CD4-positive, alpha-beta memory T cell (primary cell): ENCODE measurements at places on chromosomes 4 and X. TPM values are rescaled to one million over a fixed set of nuclear protein-coding genes. Genes with fewer than 3 reads are reported as not detected.

Gene RTL3
- not detected for total RNA-seq

Gene CMC4
- total RNA-seq = 7.0 TPM

Gene TLR10
- total RNA-seq = 0.20 TPM

Gene PDCL2
- total RNA-seq = not detected

Gene DCAF4L1
- total RNA-seq = 0.42 TPM

Gene MTMR8
- total RNA-seq = 7.6 TPM

Gene RRH
- 0.30 TPM for total RNA-seq

Gene AADAT
- not detected for total RNA-seq

Gene GPR82
- total RNA-seq = not detected

Gene MMRN1
- 0.55 TPM for total RNA-seq

GRCh38 chrX:68196939-68197791 lies 236.1 kb downstream of the OPHN1 start:
- peak; percentile 42 for DNase-seq
- no peak overlapping the region for H3K4me3 ChIP-seq
- no peaks in the 10 kb centered on the region for H3K36me3 ChIP-seq
- H3K27me3 ChIP-seq = no peaks in the 10 kb centered on the region

GRCh38 chrX:38081909-38082308 lies 75.6 kb downstream of the SYTL5 start:
- H3K27ac ChIP-seq = no peak overlapping the region
- no peak overlapping the region for H3K4me3 ChIP-seq
- DNase-seq = no peak
- no peaks in the 10 kb centered on the region for H3K4me1 ChIP-seq
- H3K27me3 ChIP-seq = no peaks in the 10 kb centered on the region

DNA sequence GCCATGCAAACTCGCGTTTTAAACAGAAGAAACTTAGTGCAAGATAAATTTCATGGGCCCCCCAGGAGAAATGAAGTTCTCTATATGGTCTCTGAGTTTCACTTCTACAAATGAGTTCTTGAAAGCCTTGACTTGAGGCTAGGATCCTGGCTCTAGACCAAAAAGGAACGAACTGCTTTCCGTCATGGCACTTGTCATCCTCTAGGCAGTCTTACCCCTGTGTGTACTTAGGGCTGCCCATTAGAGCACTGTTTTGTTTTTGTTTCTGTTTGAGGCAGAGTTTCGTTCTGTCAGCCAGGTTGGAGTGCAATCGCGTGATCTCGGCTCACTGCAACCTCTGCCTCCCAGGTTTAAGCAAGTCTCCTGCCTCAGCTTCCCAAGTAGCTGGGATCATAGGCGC lies 29.0 kb downstream of the RNF4 start:
- H3K4me1 ChIP-seq = no peaks in the 10 kb centered on the region
- no peak overlapping the region for H3K27ac ChIP-seq
- no peak overlapping the region for H3K4me3 ChIP-seq
- H3K27me3 ChIP-seq = no peaks in the 10 kb centered on the region
- no peak for DNase-seq

DNA sequence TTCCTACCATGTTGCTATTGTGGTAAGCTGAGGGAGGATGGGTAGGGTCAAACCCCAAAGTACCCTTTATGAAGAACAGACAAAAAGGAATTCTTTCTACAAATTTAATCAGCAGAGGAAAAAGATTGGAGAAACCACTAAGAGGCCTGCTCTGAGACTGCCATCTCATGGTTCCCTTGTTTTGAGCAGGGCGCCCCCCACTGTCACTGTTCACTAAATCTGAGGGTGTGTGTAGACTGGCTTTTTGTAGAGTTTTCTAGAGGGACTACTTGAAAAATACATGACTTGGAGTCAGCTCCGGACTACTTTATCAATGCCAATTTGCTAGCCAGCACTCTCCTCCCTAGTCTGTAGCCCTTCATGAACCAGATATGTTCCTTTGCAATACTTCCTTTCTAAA lies 324.8 kb downstream of the FRMPD4 start:
- no peaks in the 10 kb centered on the region for H3K27me3 ChIP-seq
- DNase-seq = no peak
- no peaks in the 10 kb centered on the region for H3K36me3 ChIP-seq

- no peaks in the 10 kb centered on the region for H3K4me1 ChIP-seq
- no peak for DNase-seq
- no peak within 1 kb of the TSS for H3K4me3 ChIP-seq
Measured at GRCh38 chrX:10156199-10157031, at the start of gene CLCN4. TSS of gene CLCN4 (plus strand) at chrX:10156975. CDS start at chrX:10185033, 28,058 bp downstream.

DNA sequence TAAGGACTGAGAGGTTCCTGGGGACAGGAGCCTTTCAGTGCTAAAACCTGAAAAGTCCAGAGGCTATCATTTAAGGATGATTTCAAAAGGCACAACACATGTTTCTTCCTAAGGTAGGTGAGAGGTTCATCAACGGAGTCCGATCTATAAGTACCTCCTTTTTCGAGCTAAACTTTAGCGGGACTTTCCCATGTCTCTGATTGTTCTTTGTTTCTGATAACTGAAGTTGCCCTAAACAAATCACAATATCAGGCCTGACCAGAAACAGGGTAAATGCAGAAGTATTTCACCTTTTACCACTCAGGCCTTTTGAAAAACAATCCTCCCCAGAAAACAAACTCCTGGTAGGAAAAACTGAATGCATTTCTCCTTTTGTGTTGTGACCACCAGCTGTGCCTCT lies 17.6 kb downstream of the PIR start:
- H3K36me3 ChIP-seq = no peaks in the 10 kb centered on the region
- no peaks in the 10 kb centered on the region for H3K4me1 ChIP-seq
- no peak overlapping the region for H3K4me3 ChIP-seq
- no peaks in the 10 kb centered on the region for H3K27me3 ChIP-seq
- no peak overlapping the region for H3K27ac ChIP-seq
- DNase-seq = no peak

- no peak for DNase-seq
- peaks cover 5% of the 10 kb centered on the region for H3K4me1 ChIP-seq
- no peaks in the 10 kb centered on the region for H3K36me3 ChIP-seq
- H3K27ac ChIP-seq = no peak overlapping the region
Measured at GRCh38 chr4:52933738-52934137, 71.6 kb downstream of the RASL11B start.

GRCh38 chr4:144461906-144462305 lies 184.1 kb upstream of the HHIP start:
- no peaks in the 10 kb centered on the region for H3K36me3 ChIP-seq
- no peak overlapping the region for H3K27ac ChIP-seq
- no peaks in the 10 kb centered on the region for H3K4me1 ChIP-seq
- H3K27me3 ChIP-seq = no peaks in the 10 kb centered on the region
- DNase-seq = no peak

DNA sequence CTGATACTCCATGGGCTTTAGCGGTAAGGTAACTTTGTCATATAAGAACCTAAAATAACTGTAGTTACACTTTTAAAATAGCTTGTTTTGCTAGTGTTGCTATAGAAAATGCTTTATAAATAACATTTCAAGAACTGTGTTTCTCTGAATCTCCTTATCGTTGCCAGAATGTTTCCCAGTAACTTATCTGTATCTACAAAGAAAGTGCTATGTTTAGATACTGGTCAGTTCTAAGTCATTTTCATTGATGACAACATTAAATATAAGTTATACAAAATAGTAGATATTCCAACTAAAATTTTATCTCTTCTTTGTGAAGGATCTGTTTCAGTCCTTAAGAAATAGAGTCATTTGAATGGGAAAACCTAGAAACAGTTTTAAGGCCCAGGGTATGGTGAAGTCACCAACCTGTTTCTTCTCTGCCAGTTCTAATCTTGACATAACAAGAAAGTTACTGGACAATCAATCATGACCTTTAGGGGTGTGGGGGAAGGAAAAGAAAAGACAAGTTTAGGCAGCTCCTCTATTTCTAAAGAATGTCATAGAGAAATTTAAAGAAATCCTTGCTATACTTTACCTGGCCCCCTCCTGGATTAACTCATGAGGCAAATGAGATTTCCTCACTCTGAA lies 425.9 kb downstream of the RPA4 start:
- no peak overlapping the region for H3K27ac ChIP-seq
- H3K36me3 ChIP-seq = no peaks in the 10 kb centered on the region
- no peaks in the 10 kb centered on the region for H3K4me1 ChIP-seq
- H3K4me3 ChIP-seq = no peak overlapping the region
- no peak for DNase-seq

DNA sequence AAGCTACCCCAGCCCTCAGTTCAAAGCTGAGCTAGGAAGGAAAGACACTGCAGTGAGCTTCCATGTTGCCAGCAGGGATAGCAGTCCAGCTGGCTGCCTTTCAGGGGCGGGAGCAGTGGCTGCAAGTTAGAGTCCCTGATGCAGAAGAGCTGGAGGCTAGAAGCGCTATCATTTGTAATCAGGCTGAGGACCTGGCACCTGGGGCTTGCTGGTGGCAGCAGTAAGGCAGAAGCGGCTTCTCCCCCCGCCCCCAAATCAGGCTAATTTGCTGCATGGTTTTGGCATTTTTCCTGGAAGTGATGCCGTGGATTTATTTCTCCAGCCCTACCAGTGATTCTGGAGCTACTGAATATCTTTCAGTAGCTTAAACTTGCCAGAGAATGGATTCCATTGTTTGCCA lies 203.3 kb downstream of the CLCN4 start:
- DNase-seq = no peak
- H3K27ac ChIP-seq = no peak overlapping the region
- H3K36me3 ChIP-seq = no peaks in the 10 kb centered on the region
- H3K4me3 ChIP-seq = no peak overlapping the region

GRCh38 chr4:32472918-32473317 lies 1752.7 kb downstream of the PCDH7 start:
- no peaks in the 10 kb centered on the region for H3K36me3 ChIP-seq
- H3K4me3 ChIP-seq = no peak overlapping the region
- H3K27me3 ChIP-seq = no peaks in the 10 kb centered on the region
- DNase-seq = no peak
- H3K27ac ChIP-seq = no peak overlapping the region
- no peaks in the 10 kb centered on the region for H3K4me1 ChIP-seq

DNA sequence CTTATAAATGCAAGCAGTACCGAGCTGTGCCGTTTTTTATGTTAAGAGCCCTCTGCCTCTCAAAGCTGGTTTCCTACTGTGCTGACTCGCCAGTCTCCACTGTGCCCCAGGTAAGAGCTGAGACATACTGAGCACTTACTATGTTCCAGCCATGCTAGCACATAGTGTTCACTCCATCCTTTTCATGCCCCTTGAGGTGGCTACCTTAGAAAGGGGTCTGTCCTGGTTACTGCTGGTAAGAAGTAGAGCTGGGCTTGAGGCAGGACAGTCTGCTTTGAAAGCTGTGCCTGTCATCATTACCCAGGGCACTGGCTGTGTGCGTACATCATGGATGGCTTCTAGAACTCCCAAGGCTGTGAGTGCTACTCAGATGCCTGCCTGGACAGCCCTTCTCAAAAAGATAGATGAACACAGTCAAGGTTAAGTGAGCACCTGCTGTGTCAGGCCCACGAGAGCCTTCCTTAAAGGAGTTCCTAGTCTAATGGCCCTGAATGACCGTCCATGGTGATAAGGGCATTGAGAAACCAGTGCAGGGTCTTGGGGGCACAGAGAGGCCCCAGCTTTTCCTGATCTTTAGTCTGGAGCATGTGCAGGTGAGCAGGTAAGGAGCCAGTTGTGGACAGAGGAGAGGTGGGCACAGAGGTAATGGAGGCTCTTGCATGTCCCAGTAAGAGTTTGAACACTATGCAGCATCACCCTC lies 1.6 kb downstream of the STK32B start:
- H3K36me3 ChIP-seq = no peaks in the 10 kb centered on the region
- H3K4me1 ChIP-seq = peaks cover 9% of the 10 kb centered on the region
- no peak for DNase-seq
- no peaks in the 10 kb centered on the region for H3K27me3 ChIP-seq
- no peak overlapping the region for H3K4me3 ChIP-seq
- no peak overlapping the region for H3K27ac ChIP-seq

- peaks cover 54% of the 10 kb centered on the region for H3K4me1 ChIP-seq
- no peak overlapping the region for H3K4me3 ChIP-seq
- no peak overlapping the region for H3K27ac ChIP-seq
- no peak for DNase-seq
- no peaks in the 10 kb centered on the region for H3K27me3 ChIP-seq
Measured at GRCh38 chr4:87058356-87059073, 123.7 kb downstream of the AFF1 start.

DNA sequence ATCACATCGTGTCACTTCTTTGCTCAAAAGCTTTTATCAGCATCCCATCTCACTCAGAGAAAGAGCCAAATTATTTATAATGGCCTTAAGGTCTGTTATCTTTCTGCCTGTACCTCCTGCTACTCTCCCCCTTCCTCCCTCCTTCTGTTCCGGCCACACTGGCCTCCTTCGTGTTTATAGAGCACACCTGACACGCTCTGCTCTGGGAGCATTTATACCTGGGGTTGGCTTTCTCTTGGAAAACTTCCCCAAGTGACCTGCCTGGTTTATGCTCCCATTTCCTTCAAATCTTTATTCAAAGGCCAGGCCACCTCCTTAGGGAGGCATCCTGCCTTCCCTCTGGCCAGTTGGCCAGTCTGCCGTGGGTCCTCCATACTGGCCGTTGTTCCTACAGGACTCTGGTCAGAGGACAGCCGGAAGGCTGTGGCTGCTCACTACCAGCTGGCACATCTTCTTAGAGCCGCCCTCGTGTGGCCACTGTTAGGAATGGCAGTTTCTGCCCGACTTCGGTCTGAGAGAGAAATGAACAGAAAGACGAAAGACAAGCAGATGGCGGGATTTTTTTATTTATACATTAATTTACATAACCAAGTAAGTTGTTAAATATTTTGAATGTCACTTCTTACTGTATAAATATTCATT lies 80.2 kb upstream of the CBLL2 start:
- no peak overlapping the region for H3K27ac ChIP-seq
- H3K36me3 ChIP-seq = no peaks in the 10 kb centered on the region
- no peak overlapping the region for H3K4me3 ChIP-seq
- no peaks in the 10 kb centered on the region for H3K4me1 ChIP-seq

- H3K27ac ChIP-seq = no peak overlapping the region
- H3K4me3 ChIP-seq = no peak overlapping the region
- H3K27me3 ChIP-seq = no peaks in the 10 kb centered on the region
- H3K36me3 ChIP-seq = no peaks in the 10 kb centered on the region
- DNase-seq = no peak
Measured at GRCh38 chr4:24914460-24914859, 1.6 kb upstream of the CCDC149 start.

GRCh38 chr4:38237139-38237538 lies 276.9 kb downstream of the PTTG2 start:
- no peaks in the 10 kb centered on the region for H3K27me3 ChIP-seq
- H3K27ac ChIP-seq = no peak overlapping the region
- no peak overlapping the region for H3K4me3 ChIP-seq
- H3K36me3 ChIP-seq = no peaks in the 10 kb centered on the region

DNA sequence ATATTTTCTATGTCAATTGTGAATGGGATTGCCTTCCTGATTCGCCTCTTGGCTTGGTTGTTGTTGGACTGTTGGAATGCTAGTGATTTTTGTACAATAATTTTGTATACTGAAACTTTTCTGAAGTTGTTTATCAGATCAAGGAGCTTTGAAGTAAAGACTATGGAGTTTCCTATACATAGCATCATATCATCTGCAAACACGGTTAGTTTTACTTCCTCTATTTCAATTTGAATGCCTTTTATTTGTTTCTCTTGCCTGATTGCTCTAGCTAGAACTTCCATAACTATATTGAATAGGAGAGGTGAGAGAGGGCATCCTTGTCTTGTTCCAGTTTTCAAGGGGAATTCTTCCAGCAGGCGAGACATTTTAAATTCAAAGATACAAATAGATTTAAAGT lies 226.5 kb downstream of the FBXO8 start:
- no peak overlapping the region for H3K4me3 ChIP-seq
- DNase-seq = no peak
- no peaks in the 10 kb centered on the region for H3K36me3 ChIP-seq
- H3K4me1 ChIP-seq = no peaks in the 10 kb centered on the region

- no peaks in the 10 kb centered on the region for H3K27me3 ChIP-seq
- H3K4me1 ChIP-seq = no peaks in the 10 kb centered on the region
- H3K4me3 ChIP-seq = no peak overlapping the region
- no peak overlapping the region for H3K27ac ChIP-seq
Measured at GRCh38 chr4:143782521-143782920, 82.0 kb upstream of the FREM3 start.
